ENCODE measurements at places on chromosomes 3 and 15.

GRCh38 chr15:72358650-72359171 lies 17.1 kb downstream of the HEXA start:
- DNase-seq: no peak

DNA sequence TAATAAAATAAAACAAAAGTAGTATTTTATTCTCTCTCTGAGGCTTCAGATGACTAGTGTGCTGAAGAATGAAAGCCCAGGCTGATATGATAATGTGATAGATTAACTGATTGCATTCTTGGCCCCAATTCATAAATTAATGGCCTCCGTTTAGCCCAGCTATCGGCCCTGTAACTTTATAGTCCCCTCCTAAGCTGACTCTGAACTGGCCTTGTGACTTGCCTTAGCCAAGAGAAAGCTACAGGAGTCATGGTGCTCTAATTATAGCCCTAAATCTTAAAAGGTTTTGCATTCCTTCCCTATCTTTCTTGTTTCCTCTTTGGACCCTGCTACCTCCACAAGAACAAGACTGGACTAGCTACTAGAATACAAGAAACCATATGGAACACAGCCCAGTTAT lies 123.2 kb upstream of the EPHA3 start:
- no peak for DNase-seq

GRCh38 chr3:167241048-167241845 lies 138.8 kb downstream of the ZBBX start:
- no peak for DNase-seq

DNA sequence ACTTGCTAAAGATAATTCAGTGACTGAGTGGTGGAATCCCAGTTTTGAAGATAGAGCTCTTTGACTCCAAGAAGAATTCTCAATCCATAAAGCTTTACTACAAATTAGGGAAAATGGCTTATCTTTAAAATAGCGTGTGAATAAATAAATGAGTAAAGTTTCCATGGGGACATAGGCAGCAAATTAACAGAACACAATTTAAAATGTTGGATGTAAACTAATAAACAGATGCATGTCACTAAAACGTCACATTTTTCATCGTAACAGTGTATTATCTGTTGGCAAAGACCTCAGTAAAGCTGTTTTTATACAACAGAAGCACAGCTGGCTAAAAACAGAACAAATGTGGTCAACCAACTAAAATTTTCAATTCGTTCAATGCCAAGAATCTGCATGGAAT lies 913.9 kb upstream of the CFAP20DC start:
- peak; percentile 18 for DNase-seq

GRCh38 chr3:120481081-120481480 lies 30.3 kb upstream of the FSTL1 start:
- DNase-seq: no peak

- DNase-seq: no peak
Measured at GRCh38 chr3:101478980-101479379, 34.0 kb downstream of the SENP7 start.

DNA sequence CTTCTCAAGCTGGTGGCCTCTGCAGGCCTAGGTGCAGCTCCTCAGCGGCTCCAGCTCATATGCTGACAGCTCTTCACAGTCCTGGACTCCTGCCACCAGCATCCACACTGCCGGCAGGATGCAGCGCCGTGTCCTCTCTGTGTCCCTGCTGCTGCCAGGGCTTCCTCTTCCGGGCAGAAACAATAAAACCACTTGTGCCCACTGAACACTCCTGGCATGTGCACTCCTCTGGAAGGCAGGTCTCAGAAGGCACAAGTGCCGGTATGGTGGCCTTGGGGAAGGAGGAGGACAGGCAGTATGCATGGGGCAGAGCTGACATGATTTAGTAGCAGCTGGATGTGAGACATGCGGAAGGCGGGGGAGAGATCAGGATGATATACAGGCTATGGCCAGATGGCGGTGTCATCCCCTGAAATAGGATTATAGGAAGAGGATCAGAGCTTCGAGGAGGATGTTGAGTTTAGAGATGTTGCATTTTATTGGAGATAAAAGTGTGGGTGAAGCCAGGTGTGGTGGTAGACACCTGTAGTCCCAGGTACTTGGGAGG lies 7.5 kb upstream of the MAN2A2 start:
- no peak for DNase-seq

GRCh38 chr3:31625358-31625757 lies 92.6 kb downstream of the STT3B start:
- DNase-seq: no peak

DNA sequence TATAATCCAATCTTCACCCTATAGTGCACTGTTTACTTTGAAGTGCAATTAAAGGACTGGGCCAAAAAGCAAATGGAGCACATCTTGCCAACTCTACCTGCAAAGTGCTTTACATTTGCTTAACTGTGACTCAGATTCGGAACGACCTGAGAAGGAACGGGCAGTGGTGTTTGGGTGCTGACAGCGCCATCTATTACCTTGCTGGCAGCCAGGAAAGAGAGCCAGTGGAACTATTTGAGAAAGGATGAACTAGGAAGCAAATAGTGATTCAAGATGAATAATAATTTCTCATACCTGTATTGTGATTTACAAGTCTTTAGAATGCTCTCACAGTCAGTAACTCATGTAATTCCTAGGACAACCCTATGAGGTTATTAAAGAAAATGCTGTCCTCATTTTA lies 312.9 kb downstream of the PDCD6IP start:
- DNase-seq: no peak

DNA sequence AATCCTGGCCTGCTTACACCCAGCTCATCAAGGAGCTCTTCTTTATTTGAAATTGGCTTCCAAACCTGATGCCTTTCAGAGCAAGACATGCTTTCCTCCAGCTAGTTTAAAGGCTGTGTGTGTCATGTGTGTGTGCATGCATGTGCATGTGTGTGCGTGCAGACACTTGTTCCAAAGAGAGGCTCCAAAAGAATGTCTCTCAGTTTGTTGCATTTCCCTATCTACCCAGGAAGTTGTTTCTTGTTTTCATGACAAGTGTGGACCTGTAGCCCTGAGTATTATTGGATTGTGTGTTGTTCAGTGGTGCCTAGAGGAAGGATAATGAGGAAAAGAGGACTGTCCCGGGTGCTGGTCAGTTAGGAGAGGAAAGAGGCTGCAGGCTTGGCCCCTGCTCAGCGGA lies 240.0 kb downstream of the THSD4 start:
- no peak for DNase-seq
